ENCODE measurements at places on chromosomes 7 and 10. TPM values are rescaled to one million over a fixed set of nuclear protein-coding genes. Genes with fewer than 3 reads are reported as not detected.

GRCh38 chr7:99380032-99380822, 5.7 kb downstream of the ARPC1B start:
- peaks cover 20% of the 10 kb centered on the region for H3K4me1 ChIP-seq
- peak overlapping the region; percentile 38 for H3K4me3 ChIP-seq
- peaks cover 2% of the 10 kb centered on the region for H3K36me3 ChIP-seq
- no peak for DNase-seq

DNA sequence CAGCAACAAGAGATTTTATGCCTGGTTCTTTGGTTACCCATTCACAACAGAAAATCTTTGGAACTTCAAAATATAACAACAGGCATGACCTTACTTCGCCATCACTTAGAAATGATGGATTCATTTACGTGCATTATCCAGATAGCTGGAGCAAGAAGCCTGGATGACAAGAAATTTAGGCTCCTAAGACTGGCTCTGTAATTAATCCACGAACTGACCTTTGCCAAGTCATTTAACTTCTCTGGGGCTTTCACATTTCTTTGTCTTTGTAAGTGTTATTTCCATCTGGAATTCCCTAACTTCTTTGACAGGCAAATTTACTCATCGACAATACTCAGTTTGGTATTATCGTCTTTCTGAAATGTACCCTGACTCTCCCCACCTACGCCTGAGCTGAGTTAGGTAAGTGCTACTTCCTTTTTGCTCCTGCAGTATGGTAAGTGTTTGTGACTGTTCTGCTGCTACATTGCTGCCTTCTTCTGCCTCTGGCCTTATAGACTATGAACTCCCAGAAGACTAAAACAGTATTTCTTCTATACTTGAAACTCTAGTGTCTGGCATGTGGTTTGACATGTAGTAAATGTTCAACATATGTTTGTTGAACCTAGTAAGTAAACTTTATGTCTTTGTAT, 5.5 kb upstream of the MDFIC start:
- no peaks in the 10 kb centered on the region for H3K36me3 ChIP-seq
- H3K4me1 ChIP-seq, result peaks cover 9% of the 10 kb centered on the region
- H3K27ac ChIP-seq, result no peak overlapping the region
- no peaks in the 10 kb centered on the region for H3K27me3 ChIP-seq
- DNase-seq, result no peak
- no peak overlapping the region for H3K4me3 ChIP-seq

- no peaks in the 10 kb centered on the region for H3K4me1 ChIP-seq
- no peak overlapping the region for H3K4me3 ChIP-seq
- H3K36me3 ChIP-seq, result no peaks in the 10 kb centered on the region
- peaks cover 3% of the 10 kb centered on the region for H3K27me3 ChIP-seq
These were observed 34.4 kb downstream of the CCDC71L start for GRCh38 chr7:106626376-106627164.

- peak within 1 kb of the TSS; percentile 50 for H3K4me3 ChIP-seq
- H3K27me3 ChIP-seq, result peaks cover 98% of the 10 kb centered on the region
- DNase-seq, result peak; percentile 2
These were observed at the start of gene SLC26A5 for GRCh38 chr7:103446049-103446520. Gene SLC26A5 (minus strand): TSS chr7:103446207. CDS start chr7:103421514, 24,693 bp downstream.

DNA sequence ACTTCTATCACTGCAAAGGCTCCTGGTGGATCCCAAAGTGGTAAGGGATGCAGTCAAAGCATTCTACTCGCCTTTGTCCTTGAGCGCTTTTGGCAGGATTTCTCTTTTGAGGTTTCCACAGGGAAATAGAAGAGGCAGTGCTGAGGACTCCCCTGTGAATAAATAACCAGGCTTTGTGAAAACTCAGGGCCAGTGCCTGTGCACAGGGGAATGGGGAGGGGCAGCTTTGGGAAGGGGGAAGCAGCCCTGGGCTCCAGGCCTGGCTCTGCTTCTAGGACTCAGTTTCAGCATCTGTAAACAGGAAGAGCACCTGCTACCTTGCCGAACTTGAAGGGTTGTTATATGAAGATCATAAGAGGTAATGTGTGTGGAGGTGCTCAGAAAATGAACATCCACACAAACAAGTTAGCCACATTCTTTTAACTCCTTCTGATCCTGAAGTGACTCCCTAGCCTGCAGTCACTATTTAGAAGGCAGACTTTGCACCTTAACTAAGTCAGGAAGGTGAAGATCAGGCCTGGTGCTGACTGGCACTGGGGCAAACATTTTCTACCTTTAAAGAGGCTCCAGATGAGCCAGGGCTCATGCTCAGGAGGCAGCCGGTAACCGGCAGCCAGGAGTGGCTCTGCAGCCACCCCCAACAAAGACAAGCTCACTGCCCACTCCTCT, 22.5 kb upstream of the MMP21 start:
- H3K36me3 ChIP-seq, result peaks cover 7% of the 10 kb centered on the region
- H3K27ac ChIP-seq, result no peak overlapping the region
- H3K4me1 ChIP-seq, result no peaks in the 10 kb centered on the region
- no peak overlapping the region for H3K4me3 ChIP-seq

DNA sequence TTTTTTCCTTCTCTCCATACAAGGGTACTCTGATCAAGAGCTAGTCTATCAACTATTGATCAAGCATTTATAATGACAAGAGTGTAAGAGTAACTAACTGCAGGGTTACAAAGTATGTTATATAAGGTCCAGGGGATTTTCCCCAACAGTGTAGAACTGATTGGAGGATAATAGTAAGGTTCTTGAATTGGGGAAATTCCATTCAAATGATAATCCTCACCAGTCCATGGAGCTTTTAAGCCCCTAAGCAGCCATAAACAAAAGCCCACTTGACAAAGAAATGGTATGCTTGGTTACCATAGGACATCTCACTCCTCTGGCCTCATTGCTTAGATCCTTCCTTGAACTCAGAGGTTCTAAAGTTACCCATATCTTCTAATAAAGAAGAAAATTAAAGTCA, 8.2 kb downstream of the YME1L1 start:
- no peak overlapping the region for H3K27ac ChIP-seq
- no peak overlapping the region for H3K4me3 ChIP-seq
- no peaks in the 10 kb centered on the region for H3K27me3 ChIP-seq
- H3K36me3 ChIP-seq, result peaks cover 23% of the 10 kb centered on the region

- no peaks in the 10 kb centered on the region for H3K4me1 ChIP-seq
- no peaks in the 10 kb centered on the region for H3K27me3 ChIP-seq
- no peak for DNase-seq
- no peak overlapping the region for H3K27ac ChIP-seq
These were observed 181.8 kb upstream of the YAE1 start for GRCh38 chr7:39384386-39384785.

DNA sequence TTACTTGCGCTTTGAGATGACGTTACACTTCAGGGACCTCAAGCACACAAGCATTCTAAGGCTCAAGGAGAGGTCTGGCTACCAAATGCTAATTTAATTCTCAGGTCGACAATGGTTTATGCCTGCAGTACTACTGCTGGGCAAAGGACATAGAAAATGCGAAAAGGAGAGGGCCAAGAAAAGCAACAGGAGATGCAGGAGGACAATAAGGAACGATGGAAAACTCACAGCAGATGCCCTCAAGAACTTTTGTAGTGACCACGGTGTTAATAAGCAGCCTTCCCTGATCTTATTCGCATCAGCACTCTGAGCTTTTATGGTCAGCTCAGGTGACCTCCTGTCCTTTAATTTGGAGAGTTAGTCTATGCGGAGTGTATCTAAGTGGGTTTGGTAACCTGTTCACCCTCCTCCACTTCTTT, 146.3 kb downstream of the GPR85 start:
- H3K4me3 ChIP-seq, result peak overlapping the region; percentile 92
- peaks cover 17% of the 10 kb centered on the region for H3K4me1 ChIP-seq
- DNase-seq, result no peak
- peaks cover 8% of the 10 kb centered on the region for H3K27me3 ChIP-seq
- peaks cover 2% of the 10 kb centered on the region for H3K36me3 ChIP-seq
- peak overlapping the region; percentile 91 for H3K27ac ChIP-seq

DNA sequence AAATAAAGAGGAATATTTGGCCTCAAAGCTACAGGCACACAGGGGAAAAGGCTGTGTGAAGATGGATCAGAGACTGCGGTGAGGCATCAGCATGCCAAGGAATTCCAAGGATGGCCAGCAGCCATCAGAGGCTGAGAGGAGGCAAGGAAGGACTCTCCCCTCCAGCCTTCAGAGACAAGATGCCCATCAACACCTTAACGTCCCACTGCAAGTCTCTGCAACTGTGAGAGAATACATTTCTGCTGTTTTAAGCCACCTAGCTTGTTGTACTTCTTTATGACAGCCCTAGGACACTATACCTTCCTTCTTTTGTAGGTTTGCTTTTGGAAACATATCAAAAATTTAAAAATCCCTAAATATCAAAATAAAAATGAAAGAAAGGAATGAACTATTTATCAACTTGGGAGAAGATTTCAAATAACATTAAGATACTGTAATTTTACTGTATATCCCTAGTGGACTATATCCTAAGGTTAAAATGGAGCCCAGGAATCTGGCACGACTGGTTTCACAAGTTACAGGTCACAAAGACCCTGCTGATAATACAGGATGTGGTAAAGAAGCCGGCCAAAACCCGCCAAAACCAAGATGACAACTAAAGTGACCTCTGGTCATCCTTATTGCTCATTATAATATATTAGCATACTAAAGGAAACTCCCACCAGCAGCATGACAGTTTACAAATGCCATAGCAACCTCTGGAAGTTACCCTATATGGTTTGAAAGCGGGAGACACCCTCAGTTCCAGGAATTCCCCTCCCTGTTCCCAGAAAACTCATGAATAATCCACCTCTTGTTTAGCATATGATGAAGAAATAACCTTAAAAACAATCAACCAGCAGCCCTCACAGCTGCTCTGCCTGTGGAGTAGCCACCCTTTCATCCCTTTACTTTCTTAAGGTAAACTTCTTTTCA, 185.2 kb downstream of the AVL9 start:
- H3K4me1 ChIP-seq, result no peaks in the 10 kb centered on the region
- H3K36me3 ChIP-seq, result peaks cover 12% of the 10 kb centered on the region
- no peak for DNase-seq
- no peak overlapping the region for H3K27ac ChIP-seq
- no peak overlapping the region for H3K4me3 ChIP-seq

GRCh38 chr7:157280216-157280841, 56.5 kb upstream of the DNAJB6 start:
- H3K27me3 ChIP-seq, result no peaks in the 10 kb centered on the region
- H3K4me1 ChIP-seq, result no peaks in the 10 kb centered on the region
- DNase-seq, result no peak
- H3K27ac ChIP-seq, result no peak overlapping the region

Gene DPYSL4
- total RNA-seq, result 145 TPM

Gene NHLRC2
- total RNA-seq, result 58.7 TPM

Gene POT1
- 23.6 TPM for total RNA-seq

GRCh38 chr10:30493609-30494530, 59.9 kb downstream of the MAP3K8 start:
- H3K36me3 ChIP-seq, result no peaks in the 10 kb centered on the region
- no peak overlapping the region for H3K4me3 ChIP-seq
- DNase-seq, result no peak
- peaks cover 6% of the 10 kb centered on the region for H3K4me1 ChIP-seq
- peaks cover 4% of the 10 kb centered on the region for H3K27me3 ChIP-seq

DNA sequence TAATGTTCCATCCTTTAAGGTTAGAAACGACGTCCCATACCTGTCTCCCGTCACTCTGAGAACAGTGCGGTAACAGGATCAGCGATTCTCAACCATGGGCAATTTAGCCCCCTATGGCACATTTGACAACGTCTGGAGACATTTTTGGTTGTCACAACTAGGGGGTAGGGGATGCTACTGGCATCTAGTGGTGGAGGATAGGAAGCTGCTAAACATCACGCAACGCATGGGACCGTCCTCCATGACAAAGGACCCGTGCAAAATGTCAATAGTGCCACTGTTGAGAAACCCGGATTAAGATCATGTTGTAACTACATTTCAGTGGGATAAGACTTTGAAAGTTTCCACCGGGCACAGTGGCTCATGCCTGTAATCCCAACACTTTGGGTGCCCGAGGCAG, 5.0 kb upstream of the PAXIP1 start:
- no peaks in the 10 kb centered on the region for H3K27me3 ChIP-seq
- peak overlapping the region; percentile 78 for H3K4me3 ChIP-seq
- no peak overlapping the region for H3K27ac ChIP-seq
- DNase-seq, result peak; percentile 14
- H3K36me3 ChIP-seq, result peaks cover 4% of the 10 kb centered on the region

GRCh38 chr10:128008521-128009250, 101.8 kb downstream of the PTPRE start:
- H3K27ac ChIP-seq, result no peak overlapping the region
- DNase-seq, result no peak
- H3K4me1 ChIP-seq, result peaks cover 32% of the 10 kb centered on the region
- peaks cover 8% of the 10 kb centered on the region for H3K27me3 ChIP-seq
- H3K36me3 ChIP-seq, result no peaks in the 10 kb centered on the region

- H3K4me1 ChIP-seq, result peaks cover 31% of the 10 kb centered on the region
- no peak overlapping the region for H3K27ac ChIP-seq
- peaks cover 13% of the 10 kb centered on the region for H3K36me3 ChIP-seq
- peaks cover 6% of the 10 kb centered on the region for H3K27me3 ChIP-seq
These were observed 166.4 kb downstream of the DNAJB6 start for GRCh38 chr7:157503229-157503628.

- peaks cover 3% of the 10 kb centered on the region for H3K27me3 ChIP-seq
- peak; percentile 32 for DNase-seq
- no peaks in the 10 kb centered on the region for H3K4me1 ChIP-seq
- H3K27ac ChIP-seq, result no peak overlapping the region
- no peak overlapping the region for H3K4me3 ChIP-seq
These were observed 162.9 kb downstream of the ARL5B start for GRCh38 chr10:18822156-18822555.

- H3K4me3 ChIP-seq, result no peak overlapping the region
- DNase-seq, result no peak
- no peaks in the 10 kb centered on the region for H3K27me3 ChIP-seq
- no peak overlapping the region for H3K27ac ChIP-seq
- peaks cover 21% of the 10 kb centered on the region for H3K36me3 ChIP-seq
These were observed 47.5 kb downstream of the GNA12 start for GRCh38 chr7:2796358-2797352.

GRCh38 chr10:92356041-92356440, 65.1 kb downstream of the MARCHF5 start:
- H3K27ac ChIP-seq, result no peak overlapping the region
- no peak overlapping the region for H3K4me3 ChIP-seq
- peaks cover 8% of the 10 kb centered on the region for H3K27me3 ChIP-seq
- H3K4me1 ChIP-seq, result no peaks in the 10 kb centered on the region
- no peak for DNase-seq

Data from neural crest cell (in vitro differentiated cells).